ENCODE measurements at places on chromosomes 7 and 10.

- DNase-seq = no peak
Measured at GRCh38 chr10:79404231-79404609, 41.2 kb downstream of the ZCCHC24 start.

DNA sequence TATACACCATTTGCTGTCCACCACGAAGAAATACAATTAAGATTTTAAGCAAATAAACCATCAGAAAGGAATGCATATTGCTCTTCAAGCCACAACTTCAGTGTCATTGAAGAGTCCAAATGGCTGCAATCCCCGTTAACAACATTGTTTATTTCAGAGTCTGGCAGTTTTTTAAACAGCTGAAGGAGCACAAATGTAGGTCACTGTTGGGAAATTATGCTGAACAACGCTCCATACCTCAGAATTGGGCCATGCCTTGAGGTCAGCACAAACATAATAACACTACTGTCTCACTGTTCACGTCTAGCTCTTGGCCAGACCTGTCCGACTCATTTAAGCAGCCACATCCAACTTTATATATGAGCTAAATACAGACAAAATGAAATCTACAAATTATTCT, 453.9 kb upstream of the GHITM start:
- no peak for DNase-seq

DNA sequence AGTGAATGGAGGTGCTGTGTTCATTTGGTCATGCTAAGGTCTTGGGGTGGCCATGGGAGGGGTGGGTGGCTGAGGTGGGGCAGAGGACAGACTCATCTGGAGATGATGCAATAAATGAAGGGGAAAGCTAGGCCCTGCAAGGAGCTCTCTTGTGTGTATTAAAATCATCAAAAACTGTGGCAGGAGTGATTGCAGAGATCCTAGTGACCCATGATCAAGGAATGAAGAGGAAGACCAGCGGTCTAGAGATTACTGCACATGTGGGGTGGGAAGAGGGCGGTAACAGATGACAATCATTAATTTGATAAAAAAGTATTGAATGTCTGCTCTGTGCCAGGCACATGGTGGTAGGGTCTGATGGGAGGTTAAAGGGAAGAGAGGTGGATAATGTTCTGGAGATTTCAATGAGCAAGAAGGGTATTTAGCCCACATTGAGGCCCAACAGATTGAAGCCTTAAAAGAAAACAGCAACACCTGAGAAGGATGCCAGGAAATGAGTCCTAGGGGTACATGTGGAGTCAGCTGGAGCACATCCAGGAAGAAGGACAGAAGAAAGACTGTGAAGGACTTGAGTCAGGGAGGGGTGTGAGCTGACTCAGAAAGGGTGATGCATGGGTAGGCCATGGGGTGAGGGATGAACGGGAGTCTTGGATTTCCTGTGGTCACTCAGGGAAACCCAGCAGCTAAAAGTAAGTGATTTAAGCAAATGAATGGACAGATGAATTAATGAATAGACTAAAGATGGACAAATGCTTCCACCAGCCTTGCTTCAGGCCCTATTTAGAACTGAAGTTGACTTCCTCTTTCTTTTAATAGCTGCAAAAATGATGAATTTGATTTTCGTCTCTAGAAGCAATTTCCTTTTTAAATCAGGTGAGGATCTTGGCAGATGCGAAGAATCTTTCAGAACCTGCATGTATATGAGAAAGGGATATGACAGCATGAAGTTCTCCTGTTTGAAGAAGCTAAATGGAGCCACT, 83.1 kb upstream of the IGFBP3 start:
- DNase-seq = no peak

GRCh38 chr7:149886018-149886415, 12.2 kb downstream of the ATP6V0E2 start:
- no peak for DNase-seq

DNA sequence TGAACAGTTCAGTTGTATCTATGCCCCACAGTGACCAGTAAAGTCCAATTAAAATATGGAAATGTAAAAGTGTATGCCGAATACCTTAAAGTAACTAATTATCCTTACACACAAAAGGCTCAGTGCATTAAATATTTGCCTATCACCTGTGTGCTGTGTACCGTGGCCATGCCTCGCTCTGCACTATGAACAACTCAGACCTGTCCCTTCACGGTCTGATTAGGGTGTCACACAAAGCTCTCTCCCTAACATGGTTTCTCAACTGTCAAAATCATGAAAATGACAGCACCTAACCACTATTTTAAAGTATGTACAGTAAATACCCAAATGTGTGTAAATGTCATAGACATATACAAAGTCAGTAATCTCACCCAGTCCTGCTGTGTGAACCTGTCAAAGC, 43.1 kb downstream of the STK17A start:
- no peak for DNase-seq

- DNase-seq = no peak
Measured at GRCh38 chr7:21251151-21251800, 176.6 kb upstream of the SP4 start.

DNA sequence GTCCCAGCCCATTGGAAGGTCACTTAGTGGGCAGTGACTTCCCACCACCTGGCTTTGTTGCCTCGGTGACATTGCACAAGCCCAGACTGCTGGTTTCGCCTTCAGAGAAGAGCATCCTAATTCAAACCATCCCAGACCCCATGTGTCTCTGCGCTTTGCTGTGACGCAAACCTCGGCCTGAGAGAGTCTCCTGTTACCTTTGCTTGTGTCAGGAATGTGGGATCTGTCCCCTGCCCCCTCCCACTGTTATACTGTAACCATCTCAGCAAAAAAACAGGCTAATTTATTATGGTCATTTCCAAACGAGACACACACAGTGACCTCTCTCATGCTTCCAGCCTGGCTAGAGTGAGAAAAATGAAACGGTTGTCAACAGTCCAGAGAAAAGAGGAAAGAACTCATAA, 25.0 kb upstream of the AQP1 start:
- no peak for DNase-seq

- no peak for DNase-seq
Measured at GRCh38 chr7:137967143-137968018, 34.5 kb downstream of the CREB3L2 start.
